ENCODE measurements at places on chromosomes 7 and 10.

GRCh38 chr7:105011141-105011830, 2.7 kb upstream of the KMT2E start:
- no peak for DNase-seq

DNA sequence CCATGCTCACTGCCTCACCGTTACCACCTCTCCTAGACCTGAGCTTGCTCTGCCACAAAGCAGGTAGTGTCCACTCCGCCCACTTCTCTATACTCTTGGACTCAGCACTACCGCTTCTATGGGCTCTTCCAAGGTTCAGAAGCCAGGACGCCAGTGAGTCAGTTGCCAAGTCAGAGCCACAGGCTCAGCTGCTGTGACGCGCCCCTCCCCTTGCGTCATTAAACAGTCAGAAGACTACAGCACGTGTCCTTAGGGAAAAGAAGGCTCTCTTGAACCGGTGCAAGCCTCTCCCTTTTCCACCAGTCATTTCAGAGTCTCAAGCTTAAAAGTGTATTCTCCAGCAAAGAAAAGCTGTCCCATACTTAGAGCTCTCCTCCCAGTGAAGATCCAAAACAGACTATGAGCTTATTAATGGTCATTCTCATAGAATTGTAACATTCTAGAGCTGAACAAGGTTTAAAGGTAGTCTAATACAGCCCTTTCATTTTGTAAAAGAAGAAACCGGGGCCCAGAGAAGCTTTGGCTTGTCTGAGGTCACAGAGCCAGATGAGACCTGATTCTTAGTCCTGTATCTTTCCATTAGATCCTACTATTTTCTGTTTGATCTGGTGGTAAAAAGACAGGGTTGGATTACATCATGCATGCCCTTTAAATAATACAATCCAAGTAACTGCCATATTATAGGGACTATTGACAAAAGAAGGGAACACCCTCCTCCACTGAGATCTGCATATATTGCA, 40.9 kb upstream of the MET start:
- no peak for DNase-seq

GRCh38 chr10:18528292-18528691, 123.1 kb downstream of the NSUN6 start:
- no peak for DNase-seq

GRCh38 chr7:25117226-25118047, 7.6 kb downstream of the CYCS start:
- DNase-seq: no peak

- no peak for DNase-seq
These were observed 39.4 kb upstream of the SLC29A3 start for GRCh38 chr10:71279590-71280170.

DNA sequence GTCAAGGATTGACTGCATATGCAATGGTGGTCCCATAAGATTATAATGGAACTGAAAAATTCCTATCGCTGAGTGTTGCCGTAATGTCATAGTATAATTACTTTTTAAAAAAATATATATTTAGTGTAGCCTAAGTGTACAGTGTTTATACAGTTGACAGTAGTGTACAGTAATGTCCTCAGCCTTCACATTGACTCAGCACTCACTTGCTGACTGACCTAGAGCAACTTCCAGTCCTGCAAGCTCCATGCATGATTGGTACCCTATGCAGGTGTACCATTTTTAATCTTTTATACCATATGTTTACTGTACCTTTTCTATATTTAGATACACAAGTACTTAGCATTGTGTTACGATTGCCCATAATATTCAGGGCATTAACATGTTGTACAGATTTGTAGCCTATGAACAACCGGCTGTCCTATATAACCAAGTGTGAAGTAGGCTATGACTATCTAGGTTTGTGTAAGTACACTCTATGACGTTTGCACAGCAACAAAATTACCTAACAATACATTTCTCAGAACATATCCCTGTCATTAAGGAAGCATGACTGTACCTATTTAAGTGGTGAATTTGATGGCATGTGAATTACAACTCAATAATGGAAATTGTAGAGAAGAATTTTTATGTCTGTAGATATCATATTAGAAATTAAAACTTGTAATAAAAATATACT, 40.9 kb downstream of the CCNY start:
- no peak for DNase-seq

- DNase-seq: no peak
These were observed 32.0 kb upstream of the RBM20 start for GRCh38 chr10:110612087-110612486.

GRCh38 chr7:76358011-76358480, 745 bp downstream of the YWHAG start:
- DNase-seq: no peak

DNA sequence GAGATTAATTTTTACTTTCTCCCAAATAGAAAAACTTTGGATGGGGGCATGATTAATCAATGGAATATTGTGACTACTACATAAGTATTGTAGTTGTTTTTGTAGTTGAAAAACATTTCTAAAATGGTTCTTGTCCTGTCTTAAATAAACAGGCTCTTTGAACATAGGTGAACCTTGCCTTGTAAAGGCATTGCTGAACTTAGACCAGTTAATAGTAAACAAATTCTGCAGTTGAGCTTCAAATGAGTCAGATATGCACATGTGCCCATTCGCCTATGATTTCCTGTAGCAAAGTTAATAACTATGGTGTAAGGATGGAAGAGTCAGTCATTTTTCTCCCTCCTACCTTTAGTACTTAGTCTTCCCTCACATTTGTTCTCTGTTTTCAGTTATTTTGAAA, 22.6 kb downstream of the CUTC start:
- DNase-seq: no peak

DNA sequence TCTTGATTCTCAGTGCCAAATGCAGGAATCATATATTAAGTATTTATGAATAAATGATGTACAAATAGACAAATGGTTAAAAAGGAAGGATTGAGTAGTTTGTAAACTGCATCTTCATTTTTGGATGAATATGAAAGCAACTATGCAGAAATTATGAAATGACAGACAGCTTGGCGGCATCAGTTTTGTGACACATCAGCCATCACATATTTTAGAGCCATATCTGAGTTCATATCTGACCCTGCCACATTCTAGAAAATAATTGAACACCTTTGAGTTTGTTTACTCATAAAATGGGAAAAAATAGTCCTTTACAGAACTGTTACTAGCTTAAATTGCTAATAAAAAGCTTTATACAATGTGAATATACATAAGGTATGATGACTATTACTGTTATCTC, 448.2 kb downstream of the KIF20B start:
- no peak for DNase-seq

DNA sequence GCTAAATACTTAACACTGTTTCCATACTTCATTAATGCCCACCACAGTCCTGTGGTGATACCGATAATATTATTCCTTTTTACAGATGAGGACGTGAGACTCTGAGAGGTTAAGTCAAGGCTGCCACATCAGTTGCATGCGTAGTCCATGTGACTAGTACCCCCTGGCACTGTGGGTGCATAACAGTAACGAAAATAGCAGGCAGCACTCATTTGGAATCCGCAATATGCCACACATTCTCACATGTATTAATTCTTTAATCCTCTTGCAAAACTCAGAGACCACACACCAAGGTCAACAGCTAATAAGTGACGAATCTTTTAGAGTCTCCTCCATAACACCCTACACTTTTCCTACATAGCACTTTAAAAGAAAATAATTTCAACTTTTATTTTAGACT, 99.5 kb upstream of the HABP2 start:
- DNase-seq: no peak

GRCh38 chr7:129009437-129009836, 45.5 kb downstream of the TNPO3 start:
- no peak for DNase-seq

- no peak for DNase-seq
These were observed 110.0 kb downstream of the SPAG6 start for GRCh38 chr10:22455068-22455857.

DNA sequence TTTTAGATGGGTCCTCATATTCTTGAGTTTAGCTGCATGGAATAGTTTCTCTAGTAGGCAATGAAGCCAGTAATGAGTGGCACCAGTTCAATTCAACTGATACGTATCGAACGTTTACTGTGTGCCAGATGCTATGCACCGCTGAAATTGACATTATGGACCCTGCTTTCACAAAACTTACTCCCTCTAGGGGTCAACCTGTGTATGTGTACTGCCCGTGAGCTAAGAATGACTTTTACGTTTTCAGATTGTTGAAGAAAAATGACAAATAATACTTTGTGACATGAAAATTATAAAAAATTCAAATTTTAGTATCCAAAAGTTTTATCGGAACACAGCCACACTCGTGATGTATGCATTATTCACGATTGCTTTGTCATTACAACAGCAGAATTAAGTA, 95.5 kb downstream of the ZMYND11 start:
- DNase-seq: no peak

DNA sequence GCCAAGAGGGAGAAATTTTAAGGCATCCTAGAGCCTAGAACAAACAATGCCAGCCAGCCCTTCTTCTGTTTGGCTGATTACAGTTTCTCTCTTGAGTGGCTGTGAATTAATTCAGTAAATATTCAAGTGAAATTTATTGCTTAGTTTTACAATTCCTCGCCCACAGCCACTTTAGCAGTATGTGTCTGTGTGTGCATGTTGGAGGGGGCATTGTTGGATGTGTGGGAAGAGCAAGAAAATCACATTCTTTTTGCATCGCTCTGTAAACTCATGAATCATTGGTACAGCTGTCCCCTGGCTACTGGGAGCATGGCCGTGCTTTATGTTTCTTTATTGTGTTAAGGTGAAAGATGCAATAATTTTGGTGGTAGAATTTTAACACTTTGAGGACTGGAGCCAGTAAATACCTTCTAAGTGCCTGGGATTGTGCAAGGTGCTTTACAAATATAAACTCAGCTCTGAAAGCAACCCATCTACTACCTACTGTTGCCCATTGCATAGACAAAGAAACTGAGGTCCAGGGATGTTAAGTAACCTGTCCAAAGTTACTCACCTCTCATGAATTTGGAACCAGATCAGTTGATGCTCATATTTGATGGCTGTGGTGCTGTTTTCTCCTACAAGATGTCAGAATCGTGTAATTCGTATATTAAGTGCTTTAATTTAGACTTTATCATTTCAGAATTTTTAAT, 89.9 kb upstream of the BTBD16 start:
- DNase-seq: no peak

- no peak for DNase-seq
These were observed 14.3 kb upstream of the DAGLB start for GRCh38 chr7:6461946-6462550.

DNA sequence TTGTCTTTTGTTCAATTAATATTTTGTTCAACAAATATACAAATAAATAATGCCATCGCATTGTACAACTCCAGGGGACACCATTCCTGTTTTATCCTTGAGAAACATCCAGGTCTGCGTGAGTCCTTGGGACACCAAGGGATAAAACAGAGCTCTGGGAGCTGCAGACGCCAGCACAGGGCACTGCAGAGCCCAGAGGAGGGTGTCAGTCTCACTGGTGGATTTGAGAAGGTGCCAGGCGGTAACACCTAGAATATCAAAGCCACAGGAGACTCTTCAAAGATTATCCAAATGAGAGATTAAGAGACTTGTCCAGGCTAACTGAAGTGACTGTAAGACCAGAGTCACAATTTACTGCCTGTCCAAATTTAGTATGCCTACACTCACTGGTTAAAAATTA, 55.3 kb downstream of the TEX36 start:
- DNase-seq: no peak

DNA sequence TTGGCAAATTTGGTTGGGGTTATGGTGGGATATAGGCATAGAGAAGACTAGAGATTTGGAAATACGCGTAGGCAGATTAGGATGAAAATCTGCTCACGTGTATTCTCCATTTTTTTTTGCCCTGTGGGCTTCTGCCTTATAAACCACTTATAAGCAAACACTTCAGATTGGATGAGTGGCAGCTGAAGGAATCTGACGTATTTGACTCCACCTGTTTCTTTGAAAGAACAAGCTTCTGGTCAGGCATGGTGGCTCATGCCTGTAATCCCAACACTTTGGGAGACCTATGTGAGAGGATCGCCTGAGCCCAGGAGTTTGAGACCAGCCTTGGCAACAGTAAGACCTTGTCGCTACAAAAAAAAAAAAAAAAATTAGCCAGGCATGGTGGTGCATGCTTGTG, 5.1 kb downstream of the STK31 start:
- no peak for DNase-seq

DNA sequence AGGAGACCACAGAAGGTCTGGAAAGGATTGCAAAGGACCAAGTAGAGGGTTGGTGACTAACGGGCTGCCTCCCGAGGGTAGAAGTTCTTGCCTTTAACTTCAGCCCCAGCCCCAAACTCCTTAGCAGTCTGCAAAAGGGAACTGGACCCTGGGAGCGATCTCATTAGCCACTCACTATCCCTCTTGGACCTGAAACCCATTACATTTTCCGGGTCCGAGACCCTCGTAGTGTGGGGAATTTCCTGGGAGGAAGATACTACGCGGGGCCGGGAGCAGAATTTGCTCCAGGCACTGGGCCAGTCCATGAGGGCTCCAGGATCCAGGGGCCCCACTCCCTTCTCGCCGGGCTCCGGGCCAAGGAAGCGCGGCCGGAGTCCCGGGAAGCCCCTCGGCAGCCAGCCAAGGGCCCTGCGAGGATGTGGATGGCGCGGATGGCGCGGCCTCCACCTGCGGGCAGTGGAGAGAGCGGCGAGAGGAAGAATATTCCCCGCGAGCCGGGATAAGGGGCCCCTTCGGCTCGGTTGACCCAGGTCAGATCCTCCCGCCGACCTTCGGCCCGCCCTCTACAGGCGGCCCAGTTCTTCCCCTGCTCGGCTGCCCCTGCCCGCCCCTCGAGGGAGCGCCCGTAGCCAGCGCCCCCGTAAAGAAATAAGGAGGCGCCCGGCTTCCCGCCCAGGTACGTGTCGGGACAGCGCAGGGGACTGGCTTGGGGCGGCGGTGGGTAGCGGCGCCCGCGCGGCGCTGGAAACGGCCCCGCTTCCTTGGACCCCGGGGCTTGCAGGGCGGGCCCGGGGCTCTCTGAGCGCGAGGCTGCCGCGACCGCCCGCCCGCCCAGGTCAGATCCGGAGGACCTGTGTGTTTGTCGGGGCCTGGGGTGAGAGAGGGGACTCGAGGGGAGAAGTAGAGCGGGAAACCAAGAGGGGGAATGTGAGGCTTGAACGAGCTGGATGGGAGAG, at the start of gene MYO3A:
Gene MYO3A (plus strand): TSS at position 577 of the 956 bp plus-strand sequence. CDS start 17,882 bp downstream, outside the sequence.
- DNase-seq: no peak

DNA sequence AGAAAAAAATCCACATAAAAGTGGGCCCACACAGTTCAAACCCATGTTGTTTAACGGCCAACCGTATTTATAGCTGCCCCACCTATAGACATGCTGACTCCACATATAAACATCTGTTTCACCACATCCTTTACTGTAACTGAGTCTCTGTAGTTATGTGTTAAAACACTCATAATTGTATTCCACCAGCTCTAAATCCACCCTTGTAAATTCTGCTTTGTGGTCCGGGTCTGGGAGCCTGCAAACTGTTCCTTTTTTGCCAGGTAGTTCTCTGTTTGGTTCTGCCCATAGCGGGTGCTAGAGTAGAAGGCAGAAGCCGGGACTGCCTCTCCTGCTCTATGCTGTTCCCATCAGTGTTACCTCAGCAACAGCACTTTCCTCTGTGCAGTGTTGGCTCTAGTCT, 20.2 kb upstream of the FHIP2A start:
- DNase-seq: no peak

DNA sequence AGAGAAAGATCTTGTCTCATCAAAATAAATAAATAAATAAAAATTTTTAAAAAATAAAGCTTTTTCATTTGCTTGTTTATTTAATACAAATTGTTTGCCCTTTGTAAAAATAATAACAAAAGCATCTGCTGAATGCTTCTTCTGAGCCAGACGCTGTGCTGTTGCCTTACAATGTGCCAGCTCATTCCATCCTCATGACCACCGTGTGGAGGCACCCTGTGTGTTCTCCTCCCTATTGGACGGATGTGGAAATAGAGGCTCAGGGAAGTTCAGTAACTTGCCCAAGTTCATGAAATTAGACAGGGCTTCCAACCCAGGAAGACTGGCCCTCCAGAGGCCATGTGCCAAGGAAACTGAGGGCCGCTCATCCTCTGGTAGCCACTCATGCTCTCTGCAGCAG, 120.6 kb downstream of the SH3PXD2A start:
- no peak for DNase-seq
